ENCODE measurements at places on chromosomes 5 and 9. TPM values are rescaled to one million over a fixed set of nuclear protein-coding genes. Genes with fewer than 3 reads are reported as not detected.

Gene IL3
- total RNA-seq = not detected

DNA sequence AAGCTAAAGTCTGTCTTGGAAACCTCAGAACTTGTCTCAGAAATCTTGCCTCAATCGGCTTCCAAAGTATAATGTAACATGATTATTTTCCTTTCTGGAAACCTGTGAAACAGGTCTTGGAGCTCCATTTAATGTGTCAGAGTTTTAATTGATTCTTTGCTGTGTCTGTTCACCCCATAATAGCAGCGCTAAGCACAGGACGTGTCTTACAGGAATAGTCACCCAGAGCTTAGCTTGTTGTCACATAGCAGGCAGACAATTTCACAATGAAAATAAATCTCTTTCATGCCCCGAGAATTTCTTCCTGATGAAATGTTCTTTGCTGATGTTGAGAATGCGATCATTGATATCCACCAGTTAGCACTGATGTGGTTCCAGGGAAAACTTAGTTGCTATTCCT lies 40.2 kb upstream of the PTPN3 start:
- no peak for DNase-seq

- no peak for DNase-seq
Observed at GRCh38 chr9:16598316-16598715, 272.2 kb downstream of the BNC2 start.

DNA sequence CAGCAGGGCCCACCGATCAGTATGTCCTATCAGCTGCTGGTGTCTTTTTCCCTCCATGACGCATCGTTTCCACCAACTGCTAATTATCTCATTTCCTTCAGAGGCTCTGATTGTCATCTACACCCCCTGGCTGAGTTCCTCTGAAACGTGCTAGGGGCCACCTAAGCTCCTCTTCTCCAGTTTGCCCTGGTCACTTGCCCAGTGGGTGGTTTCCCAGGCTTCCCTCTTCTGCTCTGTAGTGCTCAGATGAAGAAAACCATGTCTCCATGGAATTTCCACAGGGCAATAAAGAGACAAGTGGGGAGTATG lies 65.3 kb downstream of the TSTD2 start:
- no peak for DNase-seq

DNA sequence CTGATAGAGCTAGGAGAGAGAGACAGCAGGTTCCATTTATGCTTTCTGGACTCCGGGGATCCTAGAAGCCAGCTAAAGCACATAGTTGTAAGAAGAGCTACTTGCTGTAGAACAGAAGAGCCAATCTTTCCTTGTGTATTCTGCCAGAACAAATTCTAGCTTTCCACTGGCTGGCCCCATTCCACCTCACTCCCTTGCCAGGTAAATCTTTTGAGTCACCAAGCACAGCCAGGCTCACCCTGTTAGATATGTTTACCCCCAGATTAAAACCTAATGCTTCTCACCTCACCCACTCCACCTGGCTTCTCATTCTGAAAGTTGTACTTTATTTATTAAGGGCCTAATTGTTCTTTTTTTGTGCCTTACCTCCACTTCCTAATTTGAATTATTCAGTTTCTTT lies 48.9 kb upstream of the CHD1 start:
- DNase-seq = no peak

Gene PCDHGB5
- 18.8 TPM for total RNA-seq

Gene WDR41
- 41.7 TPM for total RNA-seq

GRCh38 chr9:124495126-124496074 lies 11.8 kb downstream of the NR5A1 start:
- DNase-seq = no peak

GRCh38 chr9:21404146-21404545 lies 4.8 kb upstream of the IFNA8 start:
- DNase-seq = no peak

Gene SPINK13
- not detected for total RNA-seq

GRCh38 chr5:133831491-133832224 lies 136.8 kb downstream of the C5orf15 start:
- DNase-seq = no peak

Gene SPOCK1
- total RNA-seq = 117 TPM

GRCh38 chr9:127500399-127500798 lies 49.1 kb downstream of the LRSAM1 start:
- DNase-seq = no peak

All from omental fat pad (tissue), 4 donors.